ENCODE measurements at places on chromosomes 7 and 10.

DNA sequence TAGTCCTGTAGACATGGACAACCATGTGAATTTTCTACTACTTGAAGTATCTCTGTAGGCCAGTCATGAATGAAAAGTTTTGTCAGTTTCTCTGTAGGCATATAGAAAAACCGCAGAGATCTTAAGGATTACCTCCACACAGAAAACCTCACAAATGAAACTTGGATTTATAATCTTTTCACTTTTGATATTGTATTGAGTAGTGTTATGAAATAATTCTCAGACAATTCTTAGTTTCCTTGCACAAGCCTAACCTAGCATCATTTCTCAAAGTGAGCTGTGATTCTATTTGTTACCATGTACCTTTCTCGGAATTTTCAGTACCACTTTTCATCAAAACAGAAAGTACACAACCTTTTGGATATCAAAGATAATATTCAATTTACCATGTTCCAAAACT is 51.4 kb upstream of the OIT3 start:
- no peak for ATAC-seq

DNA sequence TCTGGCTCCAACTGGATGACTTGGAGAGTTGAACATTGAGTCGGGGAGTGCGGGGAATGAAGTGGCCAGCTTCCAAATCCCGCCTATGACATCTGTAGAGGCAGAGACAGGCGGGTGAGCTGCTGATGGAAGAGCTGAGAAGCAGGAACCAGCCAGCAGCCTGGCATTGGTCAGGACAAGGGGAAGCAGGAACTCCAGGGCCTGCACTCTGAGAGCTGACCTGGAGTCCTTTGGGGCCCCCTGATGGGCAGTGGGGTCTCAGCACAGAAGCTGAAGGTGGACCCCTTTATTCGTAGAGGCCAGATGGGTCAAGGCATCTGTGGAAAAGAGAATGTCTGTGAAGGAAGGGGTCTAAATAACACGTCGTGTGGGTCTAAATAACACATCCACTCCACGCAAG is 57.0 kb downstream of the SEC61G start:
- ATAC-seq = no peak

DNA sequence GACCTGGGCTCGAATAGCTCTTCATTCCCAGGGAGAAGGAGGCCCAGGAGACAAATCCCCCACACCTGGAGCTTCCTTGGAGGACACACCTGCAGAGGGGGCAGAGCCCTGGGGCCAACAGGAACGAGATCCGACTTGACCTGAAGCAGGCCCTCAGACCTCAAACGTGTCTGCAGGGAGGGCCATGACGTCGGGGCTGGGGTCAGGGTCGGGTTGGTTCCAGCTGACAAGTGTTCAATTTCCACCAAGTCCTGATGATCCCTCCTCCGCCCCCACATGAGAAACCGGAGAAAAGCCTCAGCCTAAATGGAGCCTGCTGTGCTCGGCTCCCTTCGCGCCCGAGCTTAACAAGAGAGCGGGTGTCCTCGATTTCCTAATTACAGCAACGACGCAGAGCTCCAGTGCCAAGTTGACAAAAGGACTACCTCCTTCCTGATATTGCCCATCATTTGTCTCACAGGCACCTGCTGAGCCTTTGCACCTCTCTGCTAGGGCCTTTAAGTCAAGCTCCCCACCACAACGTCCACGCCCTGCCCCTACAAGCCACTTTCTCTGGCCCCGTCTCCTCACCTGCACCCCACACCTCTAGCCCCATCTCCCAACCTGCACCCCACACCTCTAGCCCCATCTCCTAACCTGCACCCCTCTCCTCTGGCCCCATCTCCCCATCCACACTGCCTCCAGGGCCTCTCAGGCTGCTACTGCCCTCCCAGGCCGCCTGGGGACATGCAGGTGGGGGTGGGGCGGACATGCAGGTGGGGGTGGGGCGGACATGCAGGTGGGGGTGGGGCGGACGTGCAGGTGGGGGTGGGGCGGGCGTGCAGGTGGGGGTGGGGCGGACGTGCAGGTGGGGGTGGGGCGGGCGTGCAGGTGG is 519.4 kb downstream of the GLRX3 start:
- ATAC-seq = no peak

DNA sequence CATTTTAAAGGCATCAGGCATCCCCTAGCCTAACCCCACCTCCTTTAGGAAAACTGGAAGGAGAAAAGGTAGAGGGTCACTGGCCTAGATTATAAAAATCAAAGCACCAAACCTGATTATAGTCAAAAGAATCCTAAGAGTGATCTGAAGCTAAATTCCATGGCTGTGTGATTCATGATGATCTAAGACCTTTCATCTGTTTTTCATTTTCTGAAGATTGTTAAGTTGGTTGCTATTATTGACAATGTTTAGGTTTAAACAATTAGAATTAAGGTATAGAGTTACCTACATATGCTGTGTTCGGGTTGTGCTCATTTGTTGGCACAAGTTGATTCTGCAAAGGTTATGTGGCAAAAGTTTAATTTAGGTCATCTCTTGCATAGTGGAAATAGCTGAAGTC is 148.7 kb downstream of the BICC1 start:
- ATAC-seq = no peak

DNA sequence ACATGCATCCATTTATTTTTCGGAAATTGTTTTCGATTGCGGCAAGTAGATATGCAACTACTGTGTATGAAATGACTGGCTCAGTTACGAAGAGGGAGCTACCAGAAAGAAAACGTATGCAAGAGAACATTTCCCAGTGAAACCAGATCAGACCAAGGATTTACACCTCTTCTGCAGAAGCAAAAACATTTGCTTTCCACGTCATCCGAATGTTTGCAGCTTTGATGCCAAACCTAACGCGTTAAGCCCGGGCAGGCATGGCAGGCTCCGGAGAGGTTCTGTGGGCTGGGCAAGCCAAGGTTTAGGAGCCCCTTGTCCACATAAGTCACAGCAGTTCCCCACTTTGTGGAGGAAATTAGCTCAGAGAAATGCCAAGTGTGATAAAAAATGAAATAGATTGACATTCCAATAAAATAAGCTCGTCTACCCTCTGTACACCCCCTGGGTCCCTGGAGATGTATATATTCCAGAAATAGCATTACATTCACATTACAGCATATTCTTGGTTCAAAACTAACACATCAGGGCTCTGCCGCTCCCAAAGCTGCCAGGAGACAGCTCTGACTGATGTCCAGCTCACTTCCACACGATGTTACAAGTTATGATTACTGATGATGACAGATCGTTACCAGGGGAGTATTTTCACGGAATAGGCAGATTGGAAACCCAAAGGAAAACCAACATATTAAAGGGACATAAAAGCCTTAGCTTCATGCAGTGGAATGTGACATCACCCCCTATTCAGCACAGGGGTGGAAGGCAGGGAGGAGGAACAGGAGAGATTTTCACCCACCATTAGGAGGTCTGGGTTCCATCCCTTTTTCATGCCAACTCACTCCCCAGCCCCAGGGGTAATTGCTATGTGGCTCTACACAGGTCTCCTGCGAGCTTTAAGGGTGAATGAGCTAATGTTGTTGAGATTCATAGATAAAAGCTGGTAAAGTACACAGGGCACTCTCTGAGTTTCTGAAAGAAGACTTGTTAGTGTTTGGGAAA is 81.5 kb downstream of the LYZL1 start:
- ATAC-seq = no peak

GRCh38 chr7:117188949-117189592 is 133.8 kb downstream of the WNT2 start:
- ATAC-seq = no peak

- ATAC-seq = no peak
Measured at GRCh38 chr7:68718097-68718551, 880.2 kb upstream of the AUTS2 start.

- no peak for ATAC-seq
Measured at GRCh38 chr10:109467551-109467950, 455.8 kb downstream of the XPNPEP1 start.

GRCh38 chr10:66684581-66684980 is 241.3 kb upstream of the LRRTM3 start:
- ATAC-seq = no peak

DNA sequence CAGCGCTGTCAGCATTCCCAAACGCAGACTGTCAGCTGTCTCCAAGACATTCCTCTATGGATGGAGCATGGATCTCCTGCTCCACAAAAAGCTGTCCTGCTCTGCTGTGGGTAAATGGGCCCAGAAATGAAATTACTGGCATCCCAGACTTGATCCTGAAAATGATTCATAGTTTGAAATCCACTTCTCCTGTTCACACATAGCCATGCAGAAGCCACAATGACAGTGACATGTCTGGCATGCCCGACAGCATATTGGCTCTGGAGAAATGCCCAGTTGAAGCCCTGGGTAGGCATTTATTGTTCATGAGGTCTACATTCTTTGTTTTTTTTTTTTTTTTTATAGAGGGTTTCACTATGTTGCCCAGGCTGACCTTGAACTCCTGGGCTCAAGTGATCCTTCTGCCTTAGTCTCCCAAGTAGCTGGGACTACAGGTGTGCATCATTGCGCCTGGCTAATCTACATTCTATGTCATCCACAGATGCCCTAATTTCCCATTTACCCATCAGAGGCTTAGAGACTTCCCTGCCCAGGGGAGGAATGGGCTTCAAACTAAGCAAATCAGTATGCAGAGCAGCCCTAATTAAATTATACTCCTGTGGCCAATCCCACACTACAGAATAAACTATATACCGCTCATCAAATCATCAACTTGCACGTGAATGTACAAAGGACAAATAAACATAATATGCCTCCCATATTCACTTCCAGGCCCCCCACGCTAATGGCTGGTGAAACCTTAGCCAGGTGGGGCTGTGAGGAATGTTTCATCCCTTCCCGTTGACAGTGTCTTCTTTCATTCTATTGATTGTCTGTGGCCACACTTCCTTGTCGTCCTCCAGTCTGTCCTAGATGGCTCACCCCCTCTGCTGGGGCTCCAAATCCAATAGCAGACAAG is 61.8 kb upstream of the EEPD1 start:
- ATAC-seq = no peak

DNA sequence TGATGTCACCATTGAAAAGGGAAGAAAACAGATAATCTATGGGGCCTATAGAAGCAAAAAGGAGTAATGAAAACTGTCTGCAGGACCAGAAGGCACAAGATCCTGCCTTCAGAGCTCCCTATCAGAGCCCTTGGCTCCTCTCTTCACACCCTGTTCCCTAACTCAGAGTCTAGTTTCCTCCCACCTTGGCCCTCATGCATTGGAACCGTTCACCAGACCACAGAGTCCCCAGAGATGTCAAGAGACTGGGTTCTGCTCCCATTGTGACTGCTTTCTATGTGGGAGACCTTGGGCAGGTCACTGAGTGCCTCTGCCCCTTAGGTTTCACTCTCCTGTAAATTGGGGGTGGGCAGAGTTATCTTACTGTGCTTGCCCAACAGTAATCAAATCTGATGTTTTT is 80.1 kb upstream of the RPA3 start:
- no peak for ATAC-seq

DNA sequence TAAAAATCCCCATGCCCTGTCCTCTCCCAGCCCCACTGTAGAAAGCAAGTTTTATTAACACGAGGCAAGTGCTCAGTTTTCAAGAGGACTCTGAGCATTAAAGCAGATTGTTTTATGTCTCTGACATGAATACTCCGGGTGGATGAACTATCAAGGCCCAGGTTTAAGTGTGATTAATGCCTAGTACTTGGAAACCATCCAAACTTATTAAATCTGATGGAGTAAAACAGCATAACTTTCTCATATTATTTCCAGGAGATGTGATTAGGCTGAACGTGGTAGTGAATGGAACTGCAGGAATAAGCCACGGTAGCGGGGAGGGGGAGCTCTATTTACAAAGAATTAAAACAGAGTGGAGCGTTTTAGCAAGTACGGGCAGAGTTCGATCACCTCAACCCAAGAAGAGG is 144.2 kb upstream of the RNF32 start:
- no peak for ATAC-seq

- ATAC-seq = no peak
Measured at GRCh38 chr7:99122762-99123161, 21.1 kb downstream of the SMURF1 start.

DNA sequence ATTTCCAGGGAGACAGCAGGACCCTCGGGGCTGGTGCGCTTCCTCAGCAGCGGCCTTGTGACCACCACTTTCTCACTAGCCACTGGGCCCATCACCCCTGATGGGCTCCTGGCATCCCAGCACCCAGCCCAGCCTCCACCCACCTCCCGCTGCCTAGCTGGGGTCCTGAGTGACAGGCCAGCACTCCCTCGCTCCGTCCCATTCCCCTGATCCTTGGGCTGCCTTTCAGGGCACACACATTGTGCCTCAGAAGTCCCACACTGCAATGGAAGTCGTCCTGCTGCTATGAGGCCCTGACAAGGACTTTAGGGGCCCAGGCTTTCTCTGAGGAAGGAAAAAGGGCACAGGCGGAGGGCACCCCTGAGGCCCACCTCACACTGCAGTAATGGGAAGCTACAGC is 12.4 kb downstream of the CAMK2B start:
- ATAC-seq = no peak

DNA sequence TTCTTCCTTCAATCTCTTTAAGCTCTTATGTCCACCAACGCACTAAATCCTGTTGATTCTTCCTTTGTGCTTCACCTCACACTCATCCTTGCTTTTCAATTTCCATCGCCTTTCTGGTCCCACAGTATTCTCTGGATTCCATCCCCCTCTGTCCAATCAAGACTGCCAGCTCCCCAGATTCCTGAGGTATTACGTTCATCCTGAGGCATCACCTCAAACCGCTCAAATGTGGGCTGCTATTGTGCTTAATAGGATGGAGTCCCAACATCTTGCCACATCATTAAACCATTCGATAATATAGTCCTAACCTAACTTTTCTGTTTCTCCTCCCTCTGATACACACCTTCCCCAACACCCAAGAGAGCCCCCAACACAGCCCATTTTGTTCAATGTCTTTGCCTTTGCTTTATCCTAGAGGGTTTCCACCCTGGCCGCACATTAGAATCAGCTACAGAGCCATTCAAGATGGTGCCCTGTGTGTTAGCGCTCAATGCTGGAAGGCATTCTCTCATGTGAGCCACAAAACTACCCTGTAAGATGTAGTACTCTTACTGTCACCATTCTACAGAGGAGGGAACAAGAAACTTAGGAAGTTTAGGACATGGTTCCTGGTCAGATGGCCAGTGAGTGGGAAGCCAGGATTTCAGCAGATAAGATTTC is 79.5 kb upstream of the LEP start:
- no peak for ATAC-seq

GRCh38 chr10:49361735-49362568 is 33.9 kb downstream of the DRGX start:
- no peak for ATAC-seq

GRCh38 chr7:121397822-121398221 is 1.7 kb upstream of the FAM3C start:
- ATAC-seq = no peak

DNA sequence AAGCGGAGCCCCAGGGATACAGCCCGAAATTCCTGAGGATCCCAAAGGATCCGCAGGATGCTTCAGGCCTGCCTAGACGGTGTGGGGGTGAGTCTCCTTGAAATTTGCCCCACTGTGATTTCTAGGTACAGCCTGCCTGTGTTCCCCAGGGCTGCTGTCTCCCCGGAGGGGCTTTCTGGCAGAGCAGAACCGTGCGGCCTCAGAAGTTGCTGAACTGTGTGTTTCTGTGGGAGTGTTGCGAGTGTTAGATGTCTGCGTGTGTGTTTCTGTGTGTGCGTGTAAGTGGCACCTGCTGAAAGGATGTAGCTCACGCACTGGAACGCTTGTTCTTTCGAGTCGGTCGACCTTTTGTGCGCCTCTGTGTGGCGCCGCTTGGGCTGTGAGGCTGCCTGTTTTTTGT is 27.8 kb upstream of the ZNF273 start:
- ATAC-seq = no peak

- no peak for ATAC-seq
Measured at GRCh38 chr7:41130086-41130485, 572.8 kb downstream of the INHBA start.

GRCh38 chr10:75276069-75276872 is 40.5 kb upstream of the COMTD1 start:
- no peak for ATAC-seq

- ATAC-seq = no peak
Measured at GRCh38 chr7:14055813-14056212, 66.3 kb upstream of the ETV1 start.

Data from activated CD4-positive, CD25-positive, alpha-beta regulatory T cell treated with anti-CD3 and anti-CD28 coated beads, Interleukin-2, amount 50 U/mL, for 24 hours (primary cell).